ENCODE measurements at places on chromosomes 2 and 18.

DNA sequence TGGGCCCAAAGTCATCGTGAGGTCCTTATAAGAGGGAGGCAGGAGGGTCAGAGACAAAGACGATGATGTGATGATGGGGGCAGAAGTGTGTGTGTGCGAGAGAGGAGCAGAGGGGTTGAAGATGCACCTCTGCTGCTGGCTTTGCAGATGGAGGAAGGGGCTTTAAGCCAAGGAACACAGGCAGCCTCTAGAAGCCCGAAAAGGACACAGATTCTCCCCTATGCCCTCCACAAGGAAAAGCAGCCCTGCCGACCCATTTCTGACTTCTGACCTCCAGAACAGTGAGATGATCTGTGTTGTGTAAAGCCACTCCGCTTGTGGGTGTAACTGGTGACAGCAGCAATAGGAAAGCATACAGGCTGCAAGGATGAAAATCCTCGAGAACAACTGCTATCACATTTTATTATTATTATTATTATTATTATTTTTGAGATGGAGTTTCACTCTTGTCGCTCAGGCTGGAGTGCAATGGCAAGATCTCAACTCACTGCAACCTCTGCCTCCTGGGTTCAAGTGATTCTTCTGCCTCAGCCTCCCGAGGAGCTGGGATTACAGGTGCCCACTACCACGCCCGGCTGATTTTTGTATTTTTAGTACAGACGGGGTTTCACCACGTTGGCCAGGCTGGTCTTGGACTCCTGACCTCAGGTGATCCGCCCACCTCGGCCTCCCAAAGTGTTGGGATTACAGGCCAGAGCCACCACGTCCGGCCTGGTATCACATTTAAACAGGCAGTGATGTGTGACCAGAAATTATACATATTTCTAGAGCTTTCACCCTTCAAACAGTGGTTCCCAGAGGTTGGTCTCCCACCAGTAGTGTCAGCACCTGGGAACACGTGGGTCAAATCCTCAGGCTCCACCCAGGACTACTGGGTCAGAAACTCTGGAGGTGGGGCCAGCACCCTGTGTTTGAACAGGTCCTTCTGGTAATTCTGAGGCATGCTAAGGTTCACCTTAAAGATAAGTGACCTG, 170.5 kb downstream of the TGIF1 start:
- no peak for DNase-seq

GRCh38 chr18:45049578-45050319, 369.1 kb downstream of the SETBP1 start:
- DNase-seq = no peak

DNA sequence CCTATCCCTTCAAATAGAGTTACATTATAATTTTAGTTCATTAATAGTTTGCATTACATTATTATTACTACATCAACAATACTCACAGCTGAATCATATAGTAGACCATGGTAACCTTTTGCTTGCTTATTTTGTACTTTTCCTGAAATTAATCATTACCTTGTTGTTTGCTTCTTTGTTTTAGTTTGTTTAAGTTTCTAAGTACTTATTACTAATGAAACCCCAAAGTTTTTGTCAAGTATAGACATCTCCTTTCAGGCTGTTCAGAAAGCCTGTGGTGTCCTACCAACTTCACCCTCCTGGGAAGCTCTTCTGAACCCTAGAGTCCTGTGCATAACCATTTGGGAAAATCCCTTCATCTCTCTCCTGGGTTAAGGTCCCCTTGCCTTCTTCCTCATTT, 43.5 kb upstream of the LAPTM4A start:
- no peak for DNase-seq

DNA sequence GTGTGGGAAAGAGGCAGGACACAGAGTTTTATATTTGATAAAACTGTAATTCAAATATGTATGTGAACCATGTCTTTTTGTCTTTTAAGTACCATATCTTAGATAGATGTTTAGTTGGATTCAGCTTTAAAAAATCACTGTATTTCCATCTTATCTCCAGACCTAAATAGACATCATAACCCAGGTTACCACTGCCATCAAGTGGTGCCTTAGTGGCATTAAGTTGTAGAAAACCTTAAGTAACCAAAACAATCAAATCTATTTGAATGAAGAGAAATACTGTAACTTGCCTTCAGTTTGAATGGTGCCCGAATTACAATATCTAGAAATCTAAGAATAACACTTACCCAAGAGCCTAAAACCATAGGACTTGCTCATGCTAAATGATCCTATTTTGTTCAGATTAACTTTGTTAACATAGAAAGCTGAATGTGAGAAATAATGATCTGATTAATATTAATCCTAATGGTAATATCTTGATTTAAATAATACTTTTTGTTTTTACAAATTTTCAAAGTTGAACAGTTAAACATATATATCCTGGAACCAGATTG, 92.5 kb upstream of the MAP2 start:
- no peak for DNase-seq

DNA sequence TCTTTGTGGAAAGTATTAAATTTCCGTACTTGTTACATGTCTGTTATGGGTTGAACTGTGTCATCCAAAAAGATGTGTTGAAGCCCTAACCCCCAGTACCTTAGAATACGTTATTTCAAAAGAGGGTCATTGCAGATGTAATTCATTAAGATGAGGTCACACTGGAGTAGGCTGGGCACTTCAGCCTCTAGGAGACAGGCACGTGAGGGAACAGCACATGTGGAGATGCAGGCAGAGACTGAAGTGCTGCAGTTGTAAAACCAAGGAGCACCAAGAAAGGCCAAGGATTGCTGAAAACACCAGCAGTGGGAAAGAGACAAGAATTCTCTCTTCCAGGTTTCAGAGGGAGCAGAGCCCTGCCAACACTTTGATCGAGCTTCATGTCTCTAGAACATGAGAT, 4.6 kb upstream of the RHBDD1 start:
- no peak for DNase-seq

GRCh38 chr18:12031846-12032245, 50.5 kb downstream of the IMPA2 start:
- no peak for DNase-seq
